Hepatocyte (in vitro differentiated cells): ENCODE measurements at places on chromosomes 2 and 18. TPM values are rescaled to one million over a fixed set of nuclear protein-coding genes. Genes with fewer than 3 reads are reported as not detected.

GRCh38 chr2:168311261-168311910, 64.0 kb upstream of the STK39 start:
- no peak for DNase-seq

EML6 gene
- total RNA-seq, result 2.2 and 4.0 TPM in 2 replicates

RPRM gene
- total RNA-seq, result 2.1 and 3.4 TPM in 2 replicates

HEATR5B gene
- total RNA-seq, result 24.1 and 25.1 TPM in 2 replicates
